ENCODE measurements at places on chromosomes 2 and 18.

- DNase-seq = no peak
Measured at GRCh38 chr2:240785424-240786335, 34.3 kb downstream of the KIF1A start.

DNA sequence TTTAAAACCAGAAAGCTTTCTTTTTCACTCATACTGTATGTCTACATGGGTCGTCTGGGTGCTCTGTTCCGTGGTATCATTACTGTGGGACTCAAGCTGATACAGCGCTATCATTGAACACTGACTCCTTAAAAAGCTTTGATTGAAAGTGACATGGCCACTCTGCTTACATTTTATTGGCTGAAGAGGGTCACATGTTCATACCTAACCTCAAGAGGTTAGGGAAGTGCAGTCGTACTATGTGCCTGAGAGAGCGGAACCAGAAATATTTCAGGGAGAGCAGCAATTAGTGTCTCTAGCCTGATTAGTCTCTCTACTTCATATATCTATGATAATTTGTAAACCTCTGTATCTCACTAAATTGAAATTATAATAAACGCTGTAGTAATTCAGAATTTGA, 43.5 kb downstream of the PSMD14 start:
- no peak for DNase-seq

DNA sequence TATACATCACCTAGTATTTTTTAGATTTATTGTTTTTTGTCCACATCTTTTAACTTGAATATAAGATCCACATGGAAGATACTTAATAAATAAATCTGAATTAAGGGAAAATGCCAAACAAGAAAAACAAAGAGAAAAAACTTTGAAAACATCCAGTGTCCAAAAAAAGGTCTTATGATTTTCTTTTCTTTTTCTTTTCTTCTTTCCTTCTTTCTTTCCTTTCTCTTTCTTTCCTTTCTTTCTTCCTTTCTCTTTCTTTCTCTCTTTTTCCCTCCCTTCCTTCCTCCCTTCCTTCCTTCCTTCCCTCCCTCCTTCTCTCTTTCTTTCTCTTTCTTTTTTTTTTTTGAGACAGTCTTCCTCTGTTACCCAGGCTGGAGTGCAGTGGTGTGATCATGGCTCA, 29.6 kb upstream of the WIPF1 start:
- DNase-seq = no peak

- DNase-seq = no peak
Measured at GRCh38 chr2:79960035-79960434, 344.5 kb downstream of the LRRTM1 start.

DNA sequence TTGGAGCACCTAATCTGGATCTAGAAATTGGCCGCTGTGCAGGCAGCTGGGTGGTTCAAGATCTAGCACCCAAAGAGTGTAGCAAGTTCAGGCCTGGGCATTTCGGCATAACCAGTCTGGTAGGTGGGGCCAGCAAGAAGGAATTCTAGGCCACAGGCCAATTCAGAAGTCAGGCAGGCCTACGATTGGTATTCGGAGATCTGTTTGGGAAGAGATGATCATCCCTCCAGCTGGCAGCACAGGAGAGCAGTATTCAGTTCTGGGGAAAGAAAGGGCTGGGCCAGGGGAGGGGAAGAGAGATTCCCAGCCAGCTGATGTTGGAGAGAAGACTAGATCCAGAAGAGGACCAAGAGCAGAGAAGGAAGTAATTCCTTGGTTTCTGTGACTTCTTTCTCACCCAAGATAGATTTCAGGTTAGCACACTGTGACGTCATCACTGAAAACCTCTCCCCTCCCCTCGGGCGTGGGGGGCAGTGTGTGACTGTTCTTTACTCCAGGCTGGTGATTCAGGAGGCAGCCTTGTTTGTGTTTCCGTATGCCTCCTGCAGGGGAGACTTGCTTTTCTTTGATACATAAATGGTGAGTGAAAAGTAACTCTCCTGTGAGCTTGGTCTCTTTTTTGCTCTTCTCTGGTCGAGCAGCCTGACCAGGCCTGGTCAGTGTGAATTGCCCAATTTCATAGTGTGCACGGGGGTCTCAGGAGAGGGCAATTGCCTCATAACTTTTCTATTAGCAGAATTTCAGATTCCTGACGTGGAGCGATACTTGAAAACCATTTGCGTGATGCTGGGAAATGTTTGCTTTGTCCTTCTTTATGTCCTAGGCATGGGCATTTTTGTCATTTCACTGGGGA, 61.1 kb downstream of the MEIS1 start:
- no peak for DNase-seq

- no peak for DNase-seq
Measured at GRCh38 chr2:131055169-131056065, 37.8 kb downstream of the FAM168B start.

DNA sequence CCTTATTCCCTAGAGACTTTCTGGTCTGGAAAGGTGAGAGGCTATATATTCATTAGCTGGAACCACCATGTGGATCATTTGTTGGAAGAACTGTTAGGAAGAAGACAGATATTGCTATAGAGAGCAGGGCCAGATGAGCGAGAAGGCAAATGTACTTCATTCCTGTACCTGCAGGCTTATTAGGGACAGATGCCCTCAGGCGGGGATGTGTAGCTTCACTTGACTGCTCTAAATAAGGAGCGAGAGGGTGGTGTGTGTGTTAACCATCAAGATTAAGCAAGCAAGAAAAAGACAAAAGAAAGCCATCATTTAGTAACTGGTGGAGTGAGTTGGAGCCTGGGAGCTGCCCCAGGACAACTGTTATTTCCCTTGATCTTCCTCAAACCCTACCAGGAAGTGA, 36.4 kb downstream of the NEDD4L start:
- DNase-seq = no peak

GRCh38 chr2:165623161-165623560, 153.7 kb downstream of the CSRNP3 start:
- DNase-seq = no peak

- DNase-seq = no peak
Measured at GRCh38 chr2:176892676-176893226, 319.8 kb upstream of the HNRNPA3 start.

DNA sequence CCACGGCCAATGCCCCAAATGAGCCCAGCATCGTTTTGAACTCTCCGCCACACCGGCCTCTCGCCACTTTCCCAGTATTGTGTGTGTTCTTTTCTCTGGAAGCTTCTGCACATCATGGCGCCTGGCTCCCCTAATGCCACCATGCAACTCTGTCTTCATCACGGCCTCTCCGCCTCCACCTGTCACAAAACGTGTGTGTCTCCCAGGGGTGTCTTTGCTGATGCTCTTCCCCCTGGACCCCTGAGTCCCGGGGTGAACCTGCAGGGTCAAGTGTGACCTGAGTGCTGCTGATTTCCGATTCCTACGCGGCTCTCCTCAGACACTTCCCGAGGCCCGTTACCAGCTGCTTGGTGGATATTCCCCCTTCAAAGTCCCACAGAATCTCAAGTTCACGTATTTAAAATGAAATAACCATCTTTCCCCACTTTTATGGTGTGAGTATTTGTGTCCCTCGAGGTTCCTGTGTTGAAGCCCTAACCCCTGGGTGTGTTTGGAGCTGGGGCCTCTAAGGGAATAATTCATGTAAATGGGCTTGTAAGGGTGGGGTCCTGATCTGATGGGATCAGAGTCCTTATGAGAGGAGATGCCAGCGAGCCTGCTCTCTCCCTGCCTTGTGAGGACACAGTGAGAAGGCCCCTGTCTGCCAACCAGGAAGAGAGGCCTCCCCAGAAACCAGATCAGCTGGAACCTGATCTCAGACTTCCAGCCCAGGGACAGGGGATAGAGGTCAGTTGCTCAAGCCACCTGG, 87.5 kb upstream of the PXDN start:
- no peak for DNase-seq

DNA sequence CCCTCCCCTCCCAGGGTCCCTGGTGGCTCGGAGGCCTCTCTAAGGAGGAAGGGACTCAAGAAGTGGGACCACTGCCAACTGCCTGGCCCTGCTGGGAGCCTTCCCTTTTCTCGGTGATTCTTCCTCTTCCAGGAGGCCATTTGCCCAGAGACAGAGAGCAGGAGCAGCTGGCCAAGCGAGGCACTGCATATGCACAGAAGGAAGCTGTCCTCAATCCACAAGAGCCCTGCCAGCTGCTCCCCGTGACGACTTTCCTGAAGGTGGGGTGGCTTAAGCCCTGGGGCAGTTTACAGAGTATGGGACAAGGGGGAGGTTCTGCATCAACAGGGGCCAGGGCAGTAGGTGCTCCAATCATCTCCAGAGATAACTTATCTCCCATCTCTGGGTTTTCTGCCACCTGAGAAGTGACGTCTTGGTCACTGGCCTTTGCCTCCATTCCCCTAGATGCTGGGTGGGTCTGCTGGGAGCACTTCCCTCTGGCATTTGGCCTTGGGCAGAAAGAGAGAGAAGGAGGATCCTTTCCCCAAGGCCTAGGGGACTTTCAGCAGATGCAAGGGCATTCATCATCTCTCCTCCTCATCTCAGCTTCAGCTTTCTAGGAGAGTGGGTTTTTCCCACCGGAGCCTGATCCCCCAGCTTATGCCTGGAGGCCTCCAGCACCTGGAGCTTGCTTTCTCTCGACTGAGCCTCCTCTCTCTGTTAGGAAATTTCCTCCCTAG, 28.5 kb downstream of the CIB4 start:
- DNase-seq = no peak

GRCh38 chr18:71583252-71583651, 960.9 kb downstream of the CBLN2 start:
- no peak for DNase-seq

- no peak for DNase-seq
Measured at GRCh38 chr2:105660489-105660888, 84.2 kb upstream of the NCK2 start.

GRCh38 chr2:24210723-24211122, 35.9 kb downstream of the FAM228A start:
- DNase-seq = no peak

GRCh38 chr2:156476850-156477206, 40.6 kb downstream of the GPD2 start:
- DNase-seq = no peak

DNA sequence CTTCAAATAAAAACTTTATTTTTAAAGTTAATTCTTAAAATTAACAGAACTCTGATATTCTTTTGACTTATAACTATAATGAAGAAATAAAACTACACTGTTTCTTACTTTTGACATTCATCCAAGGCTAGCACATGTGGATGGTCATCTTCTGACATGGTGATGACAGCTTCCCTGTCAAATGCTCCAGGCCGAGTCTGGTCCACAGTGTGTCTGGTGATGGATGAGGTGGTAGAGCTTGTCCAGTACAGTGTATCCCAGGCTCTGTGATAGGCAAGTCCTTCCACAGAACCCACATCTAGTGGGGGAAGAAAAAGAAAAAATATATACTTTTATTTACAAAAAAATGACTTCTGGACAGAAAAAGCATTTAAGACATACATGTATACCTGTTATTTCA, 1529.5 kb downstream of the LRP1B start:
- DNase-seq = no peak

DNA sequence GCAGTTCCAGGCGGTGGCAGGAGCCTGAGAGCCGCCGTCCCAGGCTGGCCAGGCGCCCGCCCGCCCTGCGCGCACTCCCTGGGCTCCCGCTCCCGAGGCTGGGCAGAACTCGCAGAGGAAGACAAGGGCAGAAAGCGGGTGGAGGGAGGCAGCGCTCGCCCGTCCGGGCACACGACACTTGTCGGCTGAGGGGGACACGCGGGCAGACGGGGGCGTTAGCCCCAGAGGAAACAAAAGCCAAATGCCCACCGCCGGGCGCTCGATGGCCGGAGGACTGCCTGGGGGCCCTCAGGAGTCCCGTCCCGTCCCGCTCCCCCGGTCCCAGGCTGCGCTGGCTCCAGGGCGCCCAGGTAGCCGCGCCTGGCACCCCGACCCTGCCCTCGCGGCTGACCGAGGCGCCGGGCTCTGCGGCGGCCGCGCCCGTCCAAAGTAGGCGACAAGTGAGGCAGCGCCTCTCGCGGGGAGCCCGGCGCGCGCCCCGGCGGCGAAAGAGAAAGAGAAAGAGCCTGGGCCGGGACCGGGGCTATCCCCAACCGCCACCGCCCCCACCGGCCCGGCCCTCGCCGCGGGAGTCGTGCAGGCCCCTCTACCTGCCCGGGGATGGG, 491 bp downstream of the L3MBTL4 start:
- no peak for DNase-seq

DNA sequence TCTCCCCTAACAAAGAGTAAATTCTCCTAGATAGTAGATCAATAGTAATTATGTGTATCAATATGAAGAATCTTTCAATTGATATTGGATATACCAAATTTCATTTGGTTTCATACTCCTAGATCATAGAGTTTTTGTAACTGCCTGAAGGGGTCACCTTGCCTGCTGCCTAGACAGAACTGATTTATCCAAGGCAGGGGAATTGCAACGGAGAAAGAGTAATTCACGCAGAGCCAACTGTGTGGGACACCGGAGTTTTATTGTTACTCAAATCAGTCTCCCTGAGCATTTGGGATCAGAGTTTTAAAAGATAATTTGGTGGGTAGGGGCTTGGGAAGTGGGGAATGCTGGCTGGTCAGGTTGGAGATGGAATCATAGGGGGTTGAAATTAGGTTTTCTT, 92.2 kb upstream of the SLC8A1 start:
- no peak for DNase-seq

DNA sequence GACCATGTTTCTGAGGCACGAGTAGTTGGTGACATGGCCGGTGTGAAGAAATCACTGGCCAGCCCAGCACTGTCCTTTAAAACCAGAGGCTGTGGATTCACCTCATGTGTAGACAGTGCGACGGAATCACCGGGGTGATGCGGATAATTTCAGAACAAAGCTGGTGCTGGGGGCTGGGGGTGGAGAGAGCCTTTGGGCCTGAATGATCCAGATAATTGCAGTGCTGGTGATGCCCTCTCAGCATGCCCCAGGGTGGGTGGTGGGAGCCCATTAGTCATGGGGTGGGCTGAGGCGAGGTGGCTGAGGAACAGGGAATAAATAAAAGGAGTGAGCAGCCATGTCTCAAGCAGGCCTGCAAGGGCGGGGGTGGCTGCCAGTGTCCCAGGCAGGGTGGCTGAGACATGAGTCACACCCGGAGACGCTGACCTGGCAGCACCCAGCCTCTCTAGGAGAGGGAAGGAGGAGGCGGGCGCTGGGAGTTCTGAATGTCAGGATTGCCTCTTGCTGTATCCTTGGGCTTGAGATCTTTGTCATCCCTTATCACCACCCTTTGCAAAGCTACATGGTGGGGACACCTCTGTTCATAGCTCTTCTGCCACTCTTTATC, 151.1 kb upstream of the MSH6 start:
- DNase-seq = no peak

- no peak for DNase-seq
Measured at GRCh38 chr2:127704641-127705390, 3.5 kb downstream of the SFT2D3 start.

DNA sequence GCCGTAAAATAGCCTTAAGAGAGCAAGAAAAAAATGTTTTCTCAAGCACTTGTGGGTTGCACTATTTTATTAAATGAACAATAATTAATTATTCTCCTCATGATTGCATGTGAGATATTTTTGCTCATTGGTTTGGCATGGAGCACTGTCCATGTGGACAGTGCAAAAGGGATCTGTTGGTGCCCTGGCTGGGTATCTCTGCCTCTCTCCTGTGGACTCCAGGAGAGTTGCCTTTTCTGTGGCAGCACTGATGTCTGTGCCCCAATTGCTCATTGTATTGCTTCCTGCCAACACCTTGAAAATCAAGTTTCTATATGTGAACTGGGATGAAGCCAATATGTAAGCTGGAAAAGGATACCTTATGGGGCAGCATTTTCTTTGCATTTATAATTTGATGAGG, 131.7 kb downstream of the SETBP1 start:
- DNase-seq = no peak

GRCh38 chr2:207258263-207258991, 92.7 kb upstream of the KLF7 start:
- DNase-seq = no peak

Data from T-helper 2 cell (primary cell).